AG09309 (cell line): ENCODE measurements at places on chromosomes 3 and 15.

GRCh38 chr15:83061680-83062079, 5.4 kb downstream of the BTBD1 start:
- no peak for DNase-seq

- no peak for DNase-seq
Measured at GRCh38 chr3:141328286-141329166, 39.8 kb upstream of the ZBTB38 start.

- no peak for DNase-seq
Measured at GRCh38 chr3:52827866-52828376, 2.6 kb downstream of the ITIH4 start.

DNA sequence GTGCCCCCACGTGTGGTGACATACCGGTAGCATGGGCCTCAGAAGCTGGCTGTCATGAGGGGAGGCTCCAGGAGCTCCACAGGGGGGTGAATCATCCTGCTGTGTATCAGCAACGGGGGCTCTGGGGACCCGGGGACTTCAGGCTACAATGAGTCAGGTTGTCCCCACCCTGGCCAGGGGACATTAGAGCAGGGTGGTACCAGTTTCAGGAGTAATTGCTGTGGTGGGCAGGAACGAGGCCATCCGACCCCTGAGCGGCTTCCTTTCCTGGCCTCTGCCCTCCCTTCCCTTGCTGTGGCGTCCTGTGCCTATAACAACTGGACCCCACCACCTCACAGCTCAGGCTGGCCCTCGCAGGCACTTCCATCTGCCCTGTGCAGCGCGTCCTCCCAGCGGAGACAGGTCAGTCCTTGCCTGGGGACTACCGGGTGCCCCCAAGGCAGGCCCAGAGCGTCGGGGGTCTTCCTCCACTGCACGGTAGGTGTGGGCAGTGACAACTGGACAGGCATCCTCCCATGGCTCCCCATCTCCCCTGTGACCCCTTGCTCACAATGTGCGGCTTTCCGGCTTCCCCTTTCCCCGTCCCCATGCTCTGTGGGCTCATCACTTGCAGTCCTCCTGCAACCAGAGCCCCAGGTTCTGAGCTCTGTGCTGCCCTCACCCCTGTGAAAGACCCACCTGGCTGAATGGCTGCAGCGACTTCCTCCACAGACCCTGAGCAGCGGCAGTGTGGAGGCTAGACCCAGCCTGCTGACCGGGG, 57.0 kb downstream of the KLF15 start:
- DNase-seq = no peak

- no peak for DNase-seq
Measured at GRCh38 chr15:29712149-29712885, 110.0 kb downstream of the TJP1 start.

GRCh38 chr3:399647-400046, 203.1 kb downstream of the CHL1 start:
- DNase-seq = no peak

DNA sequence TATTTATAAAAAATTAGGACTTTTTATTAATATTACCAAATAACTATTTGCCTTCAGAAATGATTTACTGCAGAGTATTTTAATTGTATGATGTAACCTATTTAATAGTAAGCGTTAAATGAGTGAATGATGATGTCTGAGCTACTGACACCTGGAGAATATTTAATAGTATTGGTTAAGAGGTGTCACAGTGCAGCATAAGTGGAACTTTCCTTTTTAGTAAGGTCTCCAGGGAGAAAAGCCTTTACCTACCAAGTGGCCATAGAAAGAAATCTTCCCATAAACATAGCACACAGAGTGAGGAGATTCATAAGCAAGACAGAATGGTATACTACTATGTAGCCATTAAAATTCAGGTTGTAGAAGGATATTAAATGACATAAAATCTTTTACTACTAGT, 441.7 kb downstream of the TBL1XR1 start:
- no peak for DNase-seq

GRCh38 chr3:12501360-12502020, 17.2 kb downstream of the TSEN2 start:
- no peak for DNase-seq

DNA sequence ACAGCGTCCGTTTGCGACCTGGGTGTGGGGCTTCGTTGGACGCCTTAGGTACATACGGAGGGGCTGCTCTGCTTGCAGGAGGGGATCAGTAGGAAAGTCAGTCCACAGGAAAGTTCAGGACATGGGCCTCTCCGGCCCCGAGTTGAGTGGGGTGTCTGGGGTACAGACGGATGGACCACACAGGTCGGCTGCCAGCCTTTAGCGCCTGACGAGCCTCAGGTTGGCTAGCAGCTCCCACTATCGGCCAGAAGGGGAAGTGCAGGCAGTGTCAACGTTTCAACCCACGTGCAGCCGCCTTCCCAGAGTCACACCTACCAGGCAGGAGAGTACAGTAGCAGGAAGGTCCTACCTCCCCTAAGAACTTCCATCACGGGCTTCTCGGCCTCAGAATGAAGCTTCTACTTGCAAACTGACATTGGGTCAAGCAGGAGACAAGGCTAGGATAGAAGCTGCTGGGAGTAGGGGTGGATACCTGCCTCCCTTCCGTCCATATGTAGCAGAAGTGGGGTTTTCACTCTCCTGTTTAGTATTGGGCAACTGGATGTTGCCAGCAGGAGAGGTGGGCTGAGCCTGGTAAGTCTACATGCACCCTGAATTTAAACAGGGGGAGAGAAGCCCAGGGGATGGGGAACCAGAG, 1.8 kb upstream of the SCN5A start:
- DNase-seq = no peak

- DNase-seq = no peak
Measured at GRCh38 chr3:129469026-129469425, 29.0 kb downstream of the IFT122 start.
